Brain (organoid and tissue), 16 donors: ENCODE measurements at places on chromosomes 11 and 22.

DNA sequence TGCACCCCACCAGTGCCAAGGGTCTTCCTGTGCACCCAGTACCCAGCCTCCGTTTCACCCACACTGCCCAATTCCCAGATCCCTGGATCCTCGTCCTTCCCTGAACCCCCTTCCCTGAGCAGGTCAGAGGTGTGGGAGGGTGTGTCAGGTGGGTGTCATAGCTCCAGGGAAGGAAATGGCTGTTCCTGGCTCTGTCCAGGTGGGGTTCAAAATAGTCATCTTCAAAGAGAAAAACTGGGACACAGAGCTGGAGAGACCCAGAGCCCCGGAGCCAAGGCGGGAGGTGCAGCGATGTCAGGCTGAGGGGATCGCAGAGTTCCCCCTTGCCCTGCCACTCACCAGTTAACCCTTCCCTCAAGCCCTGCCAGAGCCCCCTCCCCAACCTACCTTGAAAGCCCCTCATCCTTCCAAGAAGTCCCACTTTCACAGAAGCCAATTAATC lies 698 bp downstream of the C1QTNF4 start:
- DNase-seq, result no peak

DNA sequence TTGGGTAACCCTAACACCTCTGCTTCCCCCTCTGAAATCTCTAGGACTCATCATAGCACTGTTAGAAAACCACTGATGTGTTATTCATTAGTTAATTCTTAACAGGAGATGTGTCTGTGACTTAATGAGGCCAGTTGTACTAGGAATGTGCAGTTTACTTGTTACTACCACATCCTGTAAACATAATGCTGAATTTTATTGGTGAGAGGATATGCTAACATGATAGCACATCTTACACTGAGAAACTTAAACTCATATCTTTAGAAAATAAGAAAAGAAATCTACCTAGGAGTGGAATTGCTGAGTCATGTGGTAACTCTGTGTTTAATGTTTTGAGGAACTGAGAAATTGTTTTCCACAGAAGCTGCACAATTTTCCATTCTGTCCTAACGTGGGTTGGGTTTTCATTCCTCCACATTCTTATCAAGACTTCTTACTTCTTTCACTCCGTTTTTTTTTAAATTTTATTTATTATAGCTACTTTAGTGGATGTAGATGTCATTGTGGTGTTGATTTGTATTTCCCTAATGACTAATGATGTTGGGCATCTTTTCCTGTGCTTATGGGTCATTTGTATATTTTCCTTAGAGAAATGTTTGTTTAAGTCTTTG lies 33.7 kb downstream of the RNF121 start:
- DNase-seq, result no peak

GRCh38 chr11:71246559-71246958 lies 5.8 kb downstream of the SHANK2 start:
- no peak for DNase-seq

DNA sequence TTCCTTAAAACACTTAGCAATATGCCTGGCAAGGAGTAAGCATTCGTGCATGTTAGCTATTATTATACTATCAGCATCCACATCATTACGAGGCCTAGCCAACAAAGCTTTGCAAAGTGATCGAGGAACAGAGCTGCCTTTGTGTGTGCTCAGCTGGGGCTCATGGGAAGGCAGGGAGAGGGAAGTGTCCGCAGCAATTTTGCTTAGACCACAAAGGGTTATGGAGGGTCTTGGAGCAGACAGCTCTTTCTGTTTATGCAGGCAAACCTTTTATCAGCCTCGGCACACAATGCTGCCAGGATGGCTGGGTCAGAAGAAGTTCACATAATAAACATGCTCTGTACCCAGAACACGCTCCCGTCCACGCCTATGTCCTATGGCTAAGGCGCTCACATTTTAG lies 10.9 kb upstream of the DKK3 start:
- DNase-seq, result peak; percentile 87

GRCh38 chr22:17359501-17359900 lies 9.8 kb upstream of the CECR2 start:
- DNase-seq, result no peak

DNA sequence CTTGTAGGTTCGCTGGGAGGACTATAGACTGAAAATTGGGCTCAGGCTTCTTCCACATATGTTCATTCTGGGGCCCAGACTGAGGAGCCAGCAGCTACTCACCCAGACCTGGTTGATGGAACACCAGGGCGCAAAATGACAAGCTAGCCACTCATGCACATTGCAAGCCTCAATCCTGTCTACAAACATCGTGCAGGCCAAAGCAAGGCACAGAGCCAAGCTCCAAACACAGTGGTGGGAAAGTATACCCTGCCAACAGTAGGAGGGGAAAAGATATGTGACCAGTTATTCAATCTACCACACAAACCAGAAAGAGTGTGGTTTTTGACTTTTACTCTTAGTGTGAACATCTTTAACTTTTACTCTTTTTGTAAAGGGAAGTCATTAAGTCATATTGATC lies 660.5 kb downstream of the NTM start:
- DNase-seq, result peak; percentile 26

DNA sequence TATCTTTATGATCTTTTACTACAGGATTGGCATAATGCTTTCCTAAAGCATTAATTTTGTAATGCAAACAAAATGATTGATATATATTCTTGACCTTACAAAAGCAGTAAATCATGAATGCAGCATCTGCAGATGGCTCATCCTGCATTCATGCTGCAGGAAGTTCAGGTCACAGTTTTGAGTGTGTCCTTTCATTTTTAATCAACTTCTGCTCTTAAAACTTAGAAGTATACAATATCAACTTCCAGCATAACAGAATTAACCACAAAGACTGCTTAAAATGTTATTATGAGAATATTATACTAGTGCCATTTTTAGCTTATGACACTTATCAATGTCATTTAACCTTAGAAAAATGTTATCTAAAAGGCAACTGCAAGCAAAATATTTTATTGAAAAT lies 54.0 kb downstream of the SLC36A4 start:
- no peak for DNase-seq

DNA sequence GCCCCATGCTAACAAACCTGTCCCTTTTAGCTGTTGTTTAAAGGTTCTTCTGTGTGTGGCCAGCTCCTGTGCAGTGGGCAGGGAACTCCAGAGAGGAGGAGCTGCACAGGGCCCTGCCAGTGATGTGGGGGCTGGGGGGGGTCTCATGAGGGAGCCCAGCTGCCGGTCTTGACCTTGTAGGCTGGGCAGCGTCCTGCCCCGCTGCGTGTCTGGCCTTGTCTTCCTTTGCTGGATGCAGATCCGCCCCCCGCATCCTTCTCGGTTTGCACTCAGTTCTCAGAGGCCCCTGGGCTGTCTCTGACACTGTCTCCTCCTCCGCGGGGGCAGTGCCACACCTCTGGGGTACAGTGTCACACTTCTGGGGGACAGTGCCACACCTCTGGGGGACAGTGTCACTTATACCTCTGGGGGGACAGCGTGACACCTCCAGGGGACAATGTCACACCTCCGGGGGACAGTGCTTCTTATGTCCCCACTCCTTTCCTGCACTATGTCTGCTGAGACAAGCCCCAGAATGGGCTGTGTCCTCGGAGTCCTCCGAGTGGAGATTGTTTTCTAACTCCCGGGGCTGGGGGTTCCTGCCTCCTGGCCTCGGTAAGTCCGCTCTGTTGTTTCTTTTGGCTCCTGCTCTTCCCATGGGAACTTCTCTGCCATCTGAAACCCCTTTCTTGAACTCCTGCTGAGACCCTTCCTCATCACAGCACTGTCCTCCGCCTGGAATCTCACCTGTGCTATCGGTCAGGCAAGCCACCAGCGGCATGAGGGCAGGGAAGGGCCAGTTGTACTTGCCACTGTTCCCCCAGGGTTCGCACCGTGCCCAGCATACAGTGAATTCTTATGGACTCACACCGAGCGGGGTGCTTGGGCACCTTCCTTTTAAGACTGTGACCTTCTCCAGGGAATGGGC lies 788.3 kb downstream of the TBC1D22A start:
- no peak for DNase-seq

DNA sequence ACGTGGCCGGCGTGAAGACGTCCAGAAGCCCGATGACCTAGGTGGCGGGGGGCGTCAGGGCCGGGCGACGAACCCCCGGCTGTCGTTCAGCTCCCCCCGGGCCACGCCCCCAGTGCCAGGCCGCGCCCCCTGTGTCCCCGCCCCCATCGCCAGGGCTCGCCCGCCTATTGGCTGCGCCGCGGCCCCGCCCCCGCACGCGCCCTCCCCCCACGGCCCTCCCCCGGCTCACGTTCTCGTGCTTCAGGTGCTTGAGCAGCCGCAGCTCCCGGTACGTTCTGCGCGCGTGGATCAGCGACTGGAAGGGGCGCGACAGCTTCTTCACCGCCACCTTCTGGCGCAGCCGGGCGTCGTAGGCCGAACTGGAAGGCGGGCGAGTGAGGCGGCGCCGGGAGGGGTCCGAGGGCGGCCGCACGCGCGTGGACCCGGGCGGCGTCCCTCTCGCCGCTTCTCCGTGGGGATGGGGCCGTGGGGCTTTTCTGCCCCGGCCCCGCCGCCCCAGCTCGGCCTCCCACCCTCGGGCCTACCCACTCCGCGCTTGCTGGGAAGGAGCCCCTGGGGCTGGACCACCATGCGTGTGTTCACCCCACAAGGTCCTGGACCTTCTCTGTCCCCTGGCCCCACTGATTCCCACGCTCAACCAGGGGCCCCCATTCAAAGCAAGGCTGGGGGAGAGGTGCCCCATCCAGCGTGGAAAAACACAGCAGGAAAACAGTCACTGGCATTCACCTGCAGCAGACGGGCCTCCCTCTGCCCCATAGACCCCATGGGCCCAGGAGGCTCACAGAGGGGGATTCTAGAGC lies 2.4 kb downstream of the MAPK11 start:
- DNase-seq, result peak; percentile 75

GRCh38 chr11:102459393-102459792 lies 6.8 kb upstream of the TMEM123 start:
- DNase-seq, result no peak

DNA sequence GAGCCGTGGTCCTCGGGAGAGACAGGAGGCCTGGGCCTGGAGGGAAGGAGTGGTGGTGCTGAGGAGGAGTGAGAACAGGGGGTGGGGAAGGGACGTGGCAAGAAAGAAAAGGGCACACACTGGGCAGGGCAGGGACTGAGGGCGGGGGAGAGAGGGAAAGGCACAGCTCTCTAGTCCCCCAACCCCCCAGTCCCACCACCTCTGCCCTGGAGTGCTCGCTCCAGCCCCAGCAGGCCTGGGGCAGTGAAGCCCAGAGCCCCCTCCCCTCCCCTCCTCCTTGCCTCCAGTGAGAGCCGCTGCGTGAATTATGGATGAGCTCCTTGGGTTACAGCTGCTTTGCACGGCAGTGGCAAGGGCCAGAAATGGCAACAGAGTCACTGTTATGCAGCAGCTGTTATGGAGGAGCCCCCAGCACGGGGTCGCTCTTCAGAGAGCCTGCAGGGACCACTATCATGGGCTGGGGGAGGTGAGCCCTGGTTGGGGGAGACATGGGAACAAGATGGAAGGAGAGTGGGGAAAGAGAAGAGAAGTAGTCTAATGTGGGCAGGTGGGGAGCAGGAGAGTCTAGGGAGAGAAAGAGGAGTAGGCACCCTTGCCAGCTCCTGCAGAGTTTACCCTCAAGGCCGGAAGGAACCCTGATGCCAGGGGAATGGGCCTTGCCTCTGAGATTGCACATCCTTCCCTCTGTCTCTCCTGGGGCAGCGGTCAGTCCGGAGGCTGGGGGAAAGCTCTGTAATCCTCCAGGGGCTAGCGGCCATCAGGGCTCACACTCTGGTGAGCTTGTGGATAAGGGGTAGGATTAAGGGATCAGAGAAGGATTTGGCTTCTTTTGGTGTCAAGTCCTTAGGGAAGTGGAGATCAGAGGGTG lies 3.6 kb downstream of the RTN4RL2 start:
- DNase-seq, result peak; percentile 76

- DNase-seq, result no peak
These were observed 156.2 kb upstream of the PDGFD start for GRCh38 chr11:104320097-104320496.

GRCh38 chr11:88384669-88385005 lies 47.1 kb upstream of the CTSC start:
- no peak for DNase-seq

- no peak for DNase-seq
These were observed 2.3 kb upstream of the ALKBH8 start for GRCh38 chr11:107567739-107568335.

- DNase-seq, result no peak
These were observed 204.7 kb upstream of the GUCY1A2 start for GRCh38 chr11:107222916-107223460.

DNA sequence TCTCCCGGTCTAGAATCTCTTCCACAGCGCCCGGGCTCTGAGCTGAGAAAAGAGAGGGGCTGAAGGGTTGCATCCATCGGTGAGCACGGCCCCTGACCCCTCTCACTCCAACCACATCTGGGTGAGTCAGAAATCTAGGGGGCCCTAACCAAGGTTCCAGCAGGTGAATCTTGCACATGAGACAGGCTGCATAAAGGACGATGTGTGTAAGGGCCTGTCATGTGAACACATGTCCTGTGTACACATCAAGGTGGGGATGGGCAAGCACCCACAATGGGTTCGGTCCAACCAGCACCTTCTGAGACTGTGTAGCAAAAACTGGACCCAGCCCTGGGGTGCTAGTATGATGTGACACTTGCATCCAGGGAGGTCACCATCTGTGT lies 1.2 kb downstream of the BET1L start:
- DNase-seq, result no peak

DNA sequence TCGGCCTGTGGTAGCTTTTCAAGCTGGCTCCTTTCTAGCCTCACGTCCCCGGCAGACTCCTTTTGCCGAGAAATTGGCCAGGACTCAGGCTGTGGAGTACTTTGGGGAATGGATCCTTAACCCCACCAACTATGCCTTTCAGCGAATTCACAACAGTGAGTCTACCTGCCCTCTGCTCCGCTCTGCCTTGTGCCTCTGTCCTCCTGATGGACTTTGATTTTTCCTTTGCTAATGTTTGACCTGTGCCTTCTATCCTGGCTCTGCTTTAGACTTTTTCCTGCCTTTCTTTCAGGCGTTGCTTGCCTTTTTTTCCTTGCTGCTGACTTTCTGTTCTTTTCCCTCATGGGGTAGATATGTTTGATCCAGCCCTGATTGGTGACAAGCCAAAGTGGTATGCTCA lies 12.5 kb downstream of the MADD start:
- no peak for DNase-seq

GRCh38 chr11:128240546-128240945 lies 346.8 kb downstream of the ETS1 start:
- DNase-seq, result no peak
